IPS-NIHi11 (cell line): ENCODE measurements at places on chromosomes 6 and 20.

- DNase-seq: no peak
These were observed 9.0 kb upstream of the ZC3H12D start for GRCh38 chr6:149493761-149494320.

DNA sequence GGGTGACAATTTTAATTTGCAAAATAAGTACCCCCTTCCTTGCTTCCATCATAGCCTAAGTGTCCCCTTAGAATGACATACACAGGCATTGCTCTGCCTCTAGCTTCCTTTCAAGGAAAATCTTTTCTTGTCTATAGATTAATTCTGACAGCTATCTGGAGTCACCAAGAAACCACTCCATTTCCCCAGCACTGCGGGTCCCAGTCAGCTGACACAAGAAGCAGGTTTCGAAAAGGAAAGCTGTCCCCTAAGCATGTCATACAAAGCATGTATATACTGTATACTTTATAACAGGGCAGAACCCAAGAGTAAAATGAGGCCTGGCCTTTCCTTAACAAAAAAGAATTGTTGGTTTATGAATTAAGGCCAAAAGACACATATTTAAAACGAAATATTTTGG lies 273.5 kb downstream of the BTBD9 start:
- no peak for DNase-seq

DNA sequence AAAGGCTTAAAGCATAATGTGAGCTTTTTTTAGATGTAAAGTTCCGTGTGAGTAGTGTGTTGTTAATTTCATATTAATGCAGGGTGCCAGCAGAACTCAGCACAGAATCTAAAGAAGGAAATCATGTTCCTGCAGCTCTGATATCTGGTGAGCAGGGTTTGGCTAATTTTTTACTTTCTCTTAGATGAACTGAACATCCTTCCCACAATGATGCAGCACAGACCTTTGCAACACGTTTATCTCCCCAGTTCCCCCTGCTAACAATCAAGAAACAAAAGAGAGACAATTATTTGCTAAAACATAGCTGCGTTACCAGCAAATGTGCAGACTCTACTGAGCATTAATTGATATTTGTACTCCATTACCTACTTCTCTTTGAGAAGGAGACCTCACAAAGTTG lies 39.1 kb upstream of the ATXN1 start:
- no peak for DNase-seq

DNA sequence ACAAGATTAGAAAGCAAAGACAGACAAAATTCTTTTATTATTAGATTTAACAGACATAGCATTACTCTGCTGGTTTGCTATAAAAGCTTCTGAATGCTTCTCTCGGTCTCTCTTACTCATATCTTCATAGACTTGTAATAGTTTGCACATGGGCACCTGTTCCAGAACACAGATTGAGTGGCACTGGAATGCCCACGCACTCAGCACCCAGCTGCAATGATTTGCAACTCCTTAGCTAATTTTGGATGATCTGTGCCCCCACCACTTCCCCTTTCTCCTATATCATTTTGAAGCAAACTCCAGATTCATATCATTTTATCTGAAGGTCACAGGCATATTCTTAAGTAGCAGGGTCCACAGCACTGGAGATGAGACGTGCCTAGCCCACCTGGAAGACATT lies 148.8 kb downstream of the CFAP61 start:
- no peak for DNase-seq

DNA sequence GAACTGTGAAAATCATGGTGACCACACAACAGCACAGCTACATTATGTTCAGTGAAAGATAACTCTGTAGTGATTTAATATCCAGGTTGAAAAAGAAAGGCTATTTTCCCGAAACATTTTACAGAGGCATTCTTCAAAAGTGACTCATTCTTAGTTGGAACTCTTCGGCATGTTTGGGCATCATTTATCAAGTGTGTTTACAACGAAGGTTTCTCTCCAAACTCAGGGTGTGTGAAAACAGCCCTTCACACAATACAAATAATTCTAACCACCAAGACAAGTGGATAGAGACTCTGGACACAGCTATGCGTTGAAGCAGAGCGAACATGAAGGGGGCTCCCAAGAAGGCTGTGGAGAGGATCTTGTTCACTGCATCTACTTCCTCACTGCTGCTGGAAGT lies 57.6 kb downstream of the CBLN4 start:
- DNase-seq: no peak

- no peak for DNase-seq
These were observed 114.4 kb downstream of the SOD2 start for GRCh38 chr6:159578629-159579028.

DNA sequence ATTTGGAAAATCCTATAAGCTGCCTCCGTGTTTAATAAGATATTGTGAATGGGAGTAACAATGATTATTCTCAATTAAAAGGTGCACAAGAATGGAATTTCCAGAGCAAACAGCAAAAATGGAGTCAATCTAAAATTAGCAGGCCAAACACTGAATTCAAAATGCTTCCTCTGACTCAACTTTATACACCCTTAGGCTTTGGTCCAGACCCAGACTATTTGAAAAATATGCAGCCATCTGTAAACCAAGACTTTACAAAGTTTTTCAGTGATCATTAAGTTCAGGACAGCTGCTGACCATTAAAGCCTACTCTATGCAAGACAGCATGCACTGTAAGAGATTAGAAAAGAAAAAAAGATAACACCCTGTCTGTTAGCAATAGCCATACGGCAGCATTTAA lies 39.4 kb upstream of the CCN6 start:
- DNase-seq: no peak
